ENCODE measurements at places on chromosomes 2 and 18.

- DNase-seq: no peak
These were observed 58.5 kb downstream of the E2F6 start for GRCh38 chr2:11407413-11407812.

- DNase-seq: no peak
These were observed 129.5 kb upstream of the ID2 start for GRCh38 chr2:8552293-8552801.

DNA sequence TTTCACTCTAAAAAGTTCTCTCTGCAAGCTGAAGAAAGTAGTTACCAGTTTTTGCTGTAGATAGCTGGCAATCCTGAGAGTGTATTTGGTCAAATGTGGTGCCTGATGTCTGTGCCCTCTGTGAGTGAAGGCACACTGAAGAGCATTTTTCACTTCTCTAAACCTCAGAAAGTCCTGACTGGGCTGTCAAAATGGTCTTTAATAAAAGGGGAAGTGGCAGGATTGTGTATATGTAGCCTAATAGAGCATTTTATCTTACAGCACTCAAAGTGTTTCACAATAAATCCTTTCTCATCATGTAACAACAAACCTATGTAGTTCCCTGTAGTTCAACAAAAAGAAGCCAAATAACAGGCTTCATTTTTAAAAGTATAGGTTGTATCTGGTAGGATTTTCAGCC is 1552.3 kb upstream of the SLC39A10 start:
- no peak for DNase-seq

GRCh38 chr2:119929537-119929936 is 83.3 kb upstream of the EPB41L5 start:
- DNase-seq: peak; percentile 52

- DNase-seq: no peak
These were observed 14.0 kb downstream of the OSBPL6 start for GRCh38 chr2:178208336-178208735.

DNA sequence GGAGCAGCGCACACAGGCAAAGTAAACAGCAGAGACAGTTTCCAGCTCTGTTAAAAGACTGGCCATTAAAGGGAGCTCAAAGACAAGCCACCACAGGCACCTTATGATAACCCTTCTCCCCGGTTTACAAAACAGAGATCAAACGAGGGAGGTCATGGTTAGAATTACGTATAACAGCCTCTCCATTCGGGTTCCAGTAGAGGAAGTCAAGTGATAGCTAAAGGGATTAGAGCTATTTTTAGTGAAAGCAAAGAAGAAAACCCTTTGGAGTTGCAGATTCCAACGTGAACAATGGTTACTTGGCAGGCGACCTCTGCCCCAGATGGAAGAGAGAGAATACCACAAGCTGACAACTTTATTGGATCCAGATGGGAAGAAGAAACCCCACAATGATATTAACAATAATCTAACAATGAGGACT is 31.2 kb upstream of the EDAR start:
- DNase-seq: no peak

DNA sequence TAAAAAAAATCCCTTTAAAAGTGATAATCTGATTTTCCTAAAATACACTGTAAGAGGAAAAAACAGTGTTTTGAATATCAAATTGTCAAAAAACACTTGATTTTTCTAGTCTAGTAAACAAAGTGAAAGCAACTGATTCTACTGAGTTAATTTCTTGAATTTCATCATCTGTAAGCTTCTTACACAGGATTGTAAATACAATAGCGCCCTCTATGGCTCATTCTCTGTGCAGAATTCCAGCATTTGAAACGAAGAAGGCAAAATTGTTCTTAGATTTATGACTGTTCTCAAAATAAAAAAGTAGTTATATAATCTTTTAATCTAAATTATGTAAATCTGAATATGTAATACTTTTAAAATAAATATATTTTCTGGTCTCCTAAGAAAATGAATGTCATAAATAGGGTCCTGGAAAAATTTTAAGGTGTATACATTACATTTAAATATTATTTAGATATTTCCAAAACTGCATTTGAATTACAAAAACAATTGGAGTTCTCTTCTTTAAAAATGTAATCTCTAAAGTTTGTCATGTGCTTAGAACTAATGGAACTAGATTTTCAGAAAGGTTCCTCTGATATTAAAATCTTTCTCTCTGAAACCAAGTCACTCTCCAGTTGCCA is 176.9 kb upstream of the MC4R start:
- DNase-seq: peak; percentile 57

Measured in activated CD4-positive, alpha-beta T cell treated with anti-CD3 and anti-CD28 coated beads, Interleukin-10, Interleukin-2, amounts not matched to agents 100 ng/mL and 50 ng/mL, durations not matched to agents 16 hours and 8 hours (primary cell).